Type B pancreatic cell (in vitro differentiated cells): ENCODE measurements at places on chromosomes 3 and 15.

- no peak for DNase-seq
Observed at GRCh38 chr3:89260721-89261120, 153.3 kb downstream of the EPHA3 start.

DNA sequence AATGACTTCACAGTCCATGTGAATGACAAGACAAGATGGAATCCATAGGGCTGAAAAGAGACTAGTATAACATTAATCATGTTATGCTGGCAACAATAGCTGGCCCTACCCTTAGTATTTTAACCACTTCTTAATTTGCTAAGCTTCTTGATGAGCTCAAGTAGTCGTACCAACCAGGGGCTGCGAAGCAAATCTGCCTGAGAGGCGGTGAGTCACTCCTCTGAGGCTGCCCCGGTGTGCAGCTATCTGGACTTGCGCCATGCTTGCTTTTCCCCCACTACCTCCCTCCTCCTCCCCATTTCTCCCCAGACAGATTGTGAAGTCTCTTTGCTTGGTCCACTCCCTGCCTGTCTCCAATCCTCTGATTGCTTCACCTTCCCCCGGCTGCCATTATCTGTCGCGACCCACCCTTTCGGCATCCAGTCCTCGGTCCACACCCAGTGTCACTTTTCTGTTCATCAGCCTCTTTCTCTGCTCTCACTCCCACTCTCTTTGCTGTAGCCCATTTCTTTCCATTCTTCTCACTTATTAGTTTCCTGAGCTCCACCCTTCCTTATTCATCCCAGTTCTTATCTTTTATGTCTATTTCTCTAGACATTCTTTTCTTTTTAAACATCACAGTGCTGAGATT, 42.7 kb downstream of the DUT start:
- DNase-seq: no peak

DNA sequence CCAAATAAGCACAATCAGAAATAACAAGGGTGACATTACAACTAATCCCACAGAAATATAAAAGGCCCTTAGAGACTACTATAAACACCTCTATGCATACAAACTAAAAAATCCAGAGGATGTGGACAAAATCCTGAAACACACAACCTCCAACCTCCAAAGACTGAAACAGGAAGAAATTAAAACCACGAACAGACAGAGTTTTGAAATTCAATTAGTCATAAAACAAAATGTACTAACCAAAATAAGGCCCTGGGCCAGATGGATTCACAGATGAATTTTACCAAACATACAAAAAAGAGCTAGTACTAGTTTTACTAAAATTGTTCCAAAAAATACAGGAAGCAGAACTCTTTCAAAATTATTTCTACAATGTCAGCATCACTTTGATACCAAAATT, 1043.6 kb downstream of the DIPK2A start:
- no peak for DNase-seq

DNA sequence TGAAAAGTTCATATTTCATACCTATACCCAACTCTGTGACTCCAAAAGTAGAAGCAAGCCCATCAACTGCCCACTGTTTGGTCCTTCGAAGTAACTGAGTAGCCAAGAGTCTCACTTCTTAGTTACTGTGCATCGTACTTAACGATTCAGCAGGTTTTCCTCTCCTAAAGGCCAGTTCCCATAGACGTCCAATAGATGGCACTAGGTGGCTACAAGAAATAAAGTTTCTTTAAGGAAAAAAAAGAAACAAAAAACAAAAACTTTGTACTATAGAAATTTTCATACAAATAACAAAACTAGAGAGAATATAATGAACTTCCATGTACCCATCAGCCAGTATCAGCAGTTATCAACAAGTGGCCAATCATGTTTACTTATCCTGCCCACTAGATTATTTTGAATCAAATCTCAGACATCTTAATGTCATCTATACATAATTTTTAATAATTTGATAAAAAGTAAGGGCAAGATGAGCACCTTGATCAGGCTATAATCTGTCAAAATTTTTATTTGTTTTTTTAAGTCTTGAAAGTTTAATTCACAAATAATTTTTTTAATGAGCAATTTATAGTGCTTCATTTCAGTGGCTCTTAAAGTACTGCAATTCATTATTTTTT, 63.8 kb upstream of the ACP3 start:
- no peak for DNase-seq

GRCh38 chr3:112689989-112690388, 49.0 kb upstream of the CCDC80 start:
- no peak for DNase-seq

- no peak for DNase-seq
Observed at GRCh38 chr3:108509263-108509662, 1.1 kb downstream of the MYH15 start.

- no peak for DNase-seq
Observed at GRCh38 chr3:59854061-59854709, 804.4 kb upstream of the CFAP20DC start.

- no peak for DNase-seq
Observed at GRCh38 chr3:183386651-183387050, 41.8 kb downstream of the MCF2L2 start.

DNA sequence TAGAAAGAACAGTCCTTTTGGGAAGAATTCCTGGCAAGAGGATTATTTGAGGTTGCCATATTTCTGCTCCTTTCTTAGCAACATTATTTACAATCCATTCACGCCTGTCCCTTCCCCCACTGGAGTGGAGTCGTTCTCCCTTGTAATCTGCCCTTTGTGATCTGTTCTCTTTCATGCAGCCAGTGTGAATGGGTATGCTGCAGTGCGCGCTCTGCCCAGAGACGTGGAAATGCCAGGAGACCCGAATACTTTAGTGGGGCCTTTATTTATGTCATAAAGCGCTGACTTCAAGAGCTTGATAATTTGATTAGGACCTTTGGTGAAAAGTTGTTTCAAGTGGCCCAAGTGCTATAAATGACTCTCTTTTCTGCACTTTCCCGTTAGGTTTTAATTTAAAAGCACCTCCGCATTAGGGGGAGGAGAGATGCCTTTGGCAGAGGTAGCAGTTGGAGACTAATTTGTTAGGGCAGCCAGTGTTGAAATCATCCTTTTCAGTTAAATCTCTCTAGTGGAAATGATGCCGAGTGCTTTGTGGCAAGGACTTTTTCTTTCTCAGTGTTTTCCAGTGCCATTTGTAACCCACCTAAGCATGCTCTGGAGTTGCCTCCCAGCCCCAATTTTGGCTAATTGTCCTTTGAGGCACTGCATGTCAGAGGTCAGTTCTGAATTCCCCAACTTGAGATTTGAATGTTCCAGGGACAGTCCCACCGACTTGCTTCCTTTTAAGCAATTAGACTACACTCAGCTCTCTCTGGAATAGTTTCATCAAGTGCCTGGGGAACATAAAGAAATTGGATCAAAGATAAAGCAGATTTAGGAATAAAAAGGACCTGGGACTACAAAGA, 52.4 kb downstream of the PSMD6 start:
- no peak for DNase-seq

- DNase-seq: no peak
Observed at GRCh38 chr3:17544632-17545031, 197.8 kb downstream of the TBC1D5 start.

GRCh38 chr15:40103864-40104271, 4.8 kb downstream of the BMF start:
- no peak for DNase-seq

- DNase-seq: no peak
Observed at GRCh38 chr3:88403319-88403718, 253.6 kb downstream of the C3orf38 start.

DNA sequence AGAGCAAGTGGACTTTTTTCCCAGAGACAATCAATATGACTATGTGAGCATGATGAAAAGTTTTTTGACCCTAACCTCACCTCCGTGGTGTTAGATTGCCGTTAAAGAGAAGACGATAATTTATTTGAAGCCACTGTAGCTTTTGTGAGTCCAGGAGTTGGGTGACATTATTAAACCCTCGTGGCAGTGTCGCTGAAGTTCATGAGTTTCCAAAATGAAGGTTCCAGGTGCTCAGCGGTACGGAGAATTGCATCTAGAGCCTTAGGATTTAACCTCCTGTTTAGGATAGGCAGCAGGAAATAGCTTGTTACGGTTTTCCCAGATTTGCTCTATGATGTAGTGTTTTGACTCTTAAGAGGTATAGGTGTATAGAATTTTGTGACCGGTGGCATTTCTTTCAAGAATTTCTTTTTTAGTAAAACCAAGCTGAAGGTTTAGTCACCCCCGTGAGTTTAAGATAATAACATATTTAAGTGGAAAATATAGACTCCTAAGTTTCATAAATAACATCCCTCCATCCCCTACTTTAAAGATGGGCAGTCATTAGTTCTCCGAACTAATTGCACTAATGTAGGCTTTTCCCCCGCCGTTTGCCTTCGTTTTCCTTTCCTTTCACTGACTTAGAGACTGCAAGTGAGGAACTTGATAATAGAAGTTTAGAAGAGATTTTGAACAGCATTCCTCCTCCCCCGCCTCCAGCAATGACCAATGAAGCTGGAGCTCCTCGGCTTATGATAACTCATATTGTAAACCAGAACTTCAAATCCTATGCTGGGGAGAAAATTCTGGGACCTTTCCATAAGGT, 2.0 kb downstream of the SMC4 start:
- DNase-seq: no peak

DNA sequence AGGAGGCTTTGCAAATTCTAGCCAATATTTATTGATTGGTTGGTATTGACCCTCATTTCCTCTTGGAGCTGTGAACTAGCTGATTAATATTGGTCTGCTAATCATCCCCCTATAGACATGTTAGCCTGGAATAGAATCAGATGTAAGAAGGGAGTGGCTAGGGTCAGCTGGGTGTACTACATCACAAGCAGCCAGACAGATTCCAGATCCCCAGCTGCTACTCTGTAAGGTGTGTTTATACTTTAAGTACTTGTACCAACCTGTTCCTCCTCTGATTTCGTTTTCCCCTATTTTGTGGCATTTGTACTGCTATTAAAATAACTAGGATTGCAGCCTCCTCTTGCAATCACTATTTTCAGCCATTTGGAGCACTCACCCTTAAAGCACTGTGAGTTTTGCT, 49.9 kb downstream of the PARP15 start:
- DNase-seq: no peak
